ENCODE measurements at places on chromosomes 6 and 20.

DNA sequence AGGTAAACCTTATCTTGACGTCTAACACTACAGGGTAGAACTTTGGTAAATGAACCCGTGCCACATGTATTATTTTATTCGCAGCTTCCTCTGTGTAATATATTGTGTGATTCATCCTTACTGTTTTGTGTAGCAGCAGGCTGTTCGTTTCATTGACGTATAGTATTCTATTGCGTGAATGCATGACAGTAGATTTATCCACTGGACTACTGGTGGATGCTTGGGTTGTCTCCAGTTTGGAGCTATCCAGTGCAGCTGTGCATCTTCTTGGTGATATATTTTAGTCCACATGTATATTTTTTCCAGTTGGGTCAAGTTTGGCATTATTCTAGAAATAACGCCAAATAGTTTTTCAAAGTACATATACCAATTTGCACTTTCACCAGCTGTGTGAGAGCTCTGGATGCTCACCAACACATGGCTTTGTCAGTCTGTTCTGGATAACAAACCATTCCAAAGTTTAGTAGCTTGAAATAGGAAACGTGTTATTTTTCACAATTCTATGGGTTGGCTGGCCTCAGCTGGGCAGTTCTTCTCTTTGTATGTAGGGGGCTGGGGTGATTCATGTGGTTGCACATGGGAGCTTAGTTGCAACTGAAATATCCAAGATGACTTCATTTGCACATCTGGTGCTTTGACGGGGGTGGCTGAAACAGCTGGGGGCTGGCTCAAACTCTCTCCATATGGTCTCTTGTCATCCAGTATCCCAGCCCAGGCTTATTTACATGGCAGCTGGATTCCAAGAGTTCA is 9.3 kb downstream of the ECT2L start:
- H3K4me1 ChIP-seq, result no peaks in the 10 kb centered on the region
- no peak for DNase-seq
- H3K27me3 ChIP-seq, result peaks cover 3% of the 10 kb centered on the region
- no peak overlapping the region for H3K4me3 ChIP-seq
- no peak overlapping the region for H3K27ac ChIP-seq
- H3K36me3 ChIP-seq, result no peaks in the 10 kb centered on the region

- H3K36me3 ChIP-seq, result no peaks in the 10 kb centered on the region
- no peak overlapping the region for H3K4me3 ChIP-seq
- no peak for DNase-seq
- no peaks in the 10 kb centered on the region for H3K4me1 ChIP-seq
- no peak overlapping the region for H3K27ac ChIP-seq
Observed at GRCh38 chr6:9594746-9595145, 820.1 kb downstream of the TFAP2A start.

GRCh38 chr20:57240581-57241362 is 25.7 kb downstream of the BMP7 start:
- no peak for DNase-seq
- H3K27me3 ChIP-seq, result no peaks in the 10 kb centered on the region
- H3K27ac ChIP-seq, result no peak overlapping the region
- H3K4me3 ChIP-seq, result no peak overlapping the region
- no peaks in the 10 kb centered on the region for H3K36me3 ChIP-seq

DNA sequence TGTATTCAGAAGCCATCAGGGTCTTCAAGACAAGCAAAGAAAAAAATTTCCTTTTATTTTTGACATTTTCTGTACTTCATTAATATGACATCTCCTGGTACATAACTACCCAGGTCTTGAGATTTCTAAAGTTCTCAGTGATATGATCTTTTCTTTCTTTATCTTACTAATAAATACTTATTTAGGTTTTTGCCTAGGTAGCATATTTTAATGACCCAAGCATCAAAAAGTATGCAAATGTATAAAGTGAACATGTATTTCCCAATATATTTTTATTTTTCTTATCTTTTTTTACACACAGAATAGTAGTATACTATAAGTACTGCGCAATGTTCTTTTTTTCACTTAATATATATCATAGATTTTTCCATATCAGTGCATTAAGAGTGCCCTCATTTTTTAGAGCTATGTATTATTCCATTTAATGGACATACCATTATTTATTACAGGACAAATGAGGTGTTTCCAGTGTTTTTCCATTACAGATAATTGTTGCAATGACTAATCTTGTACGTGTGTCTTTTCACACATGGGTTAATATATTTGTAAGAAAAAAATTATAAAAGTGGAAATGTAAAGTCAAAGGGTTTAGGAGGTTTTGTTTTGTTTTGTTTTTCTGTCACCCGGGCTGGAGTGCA is 107.0 kb downstream of the KCNQ5 start:
- H3K4me1 ChIP-seq, result no peaks in the 10 kb centered on the region
- H3K4me3 ChIP-seq, result no peak overlapping the region
- no peaks in the 10 kb centered on the region for H3K36me3 ChIP-seq
- no peaks in the 10 kb centered on the region for H3K27me3 ChIP-seq

DNA sequence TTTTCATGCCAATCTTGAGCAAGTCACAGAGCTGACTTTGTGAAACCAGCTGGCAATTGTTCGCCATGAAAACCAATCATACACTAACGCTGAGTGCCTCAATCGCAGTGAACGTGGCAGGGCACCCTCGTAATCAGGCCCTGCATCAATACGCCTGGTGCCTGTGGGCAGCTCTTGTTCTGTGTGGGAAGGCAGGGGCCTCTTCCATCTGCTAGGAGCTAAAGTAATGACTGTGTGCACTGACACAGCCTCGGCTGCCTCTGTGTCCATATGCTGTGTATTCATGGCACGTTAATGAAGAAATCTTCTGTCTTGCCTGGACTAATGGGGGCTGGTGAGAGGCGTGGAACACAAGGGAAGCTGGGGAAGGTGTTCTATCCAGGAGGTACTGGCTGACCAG is 27.8 kb upstream of the SYNDIG1 start:
- no peaks in the 10 kb centered on the region for H3K27me3 ChIP-seq
- no peak overlapping the region for H3K27ac ChIP-seq
- DNase-seq, result no peak
- no peak overlapping the region for H3K4me3 ChIP-seq
- H3K4me1 ChIP-seq, result no peaks in the 10 kb centered on the region
